ENCODE measurements at places on chromosomes 2 and 18. TPM values are rescaled to one million over a fixed set of nuclear protein-coding genes. Genes with fewer than 3 reads are reported as not detected.

DNA sequence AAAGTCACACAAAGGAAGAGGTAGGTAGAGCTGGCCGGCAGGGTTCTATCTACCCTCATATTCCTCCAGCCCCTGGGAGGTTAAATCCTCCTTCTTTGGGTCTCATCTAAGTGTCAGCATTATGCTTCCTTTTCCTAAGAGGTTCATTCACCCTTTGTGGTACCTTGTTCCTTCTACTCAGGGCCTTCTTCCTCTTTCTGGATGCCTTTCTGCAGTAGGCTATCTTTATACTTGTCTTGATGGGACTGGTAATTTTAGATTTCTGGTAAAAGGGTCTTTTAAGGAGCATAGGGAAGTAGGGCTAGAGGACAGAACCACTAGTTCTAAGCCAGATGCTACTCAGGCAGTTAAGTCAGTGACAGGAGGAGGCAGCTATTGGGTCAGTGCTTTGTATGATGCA is 13.7 kb upstream of the TNP1 start:
- H3K27ac ChIP-seq: no peak overlapping the region
- H3K4me1 ChIP-seq: no peaks in the 10 kb centered on the region
- H3K27me3 ChIP-seq: no peaks in the 10 kb centered on the region
- no peak for DNase-seq

DNA sequence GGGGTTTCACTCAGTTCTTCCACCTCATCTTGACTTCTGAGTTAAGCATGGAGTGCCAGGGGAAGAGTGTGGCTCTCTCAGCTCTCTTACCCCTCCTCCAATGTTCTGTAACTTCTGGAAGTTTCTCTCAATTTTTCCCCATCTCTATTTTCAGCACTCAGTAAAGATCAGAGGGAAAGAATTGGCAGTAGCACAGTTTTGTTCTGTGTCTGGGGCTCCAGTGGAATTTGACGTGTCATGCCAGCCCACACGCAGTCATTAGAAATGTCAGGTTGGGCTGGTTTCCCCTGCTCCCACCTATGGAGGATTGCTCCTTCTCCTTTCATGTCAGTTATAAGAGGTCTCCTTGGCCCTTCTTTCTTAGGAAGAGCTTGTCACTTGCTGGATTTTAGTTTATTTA is 104.6 kb upstream of the COL3A1 start:
- no peak overlapping the region for H3K27ac ChIP-seq
- H3K36me3 ChIP-seq: no peaks in the 10 kb centered on the region
- H3K4me3 ChIP-seq: no peak overlapping the region
- no peaks in the 10 kb centered on the region for H3K27me3 ChIP-seq
- DNase-seq: no peak
- no peaks in the 10 kb centered on the region for H3K4me1 ChIP-seq

GRCh38 chr2:173567493-173567892 is 212.8 kb downstream of the CDCA7 start:
- H3K27ac ChIP-seq: no peak overlapping the region
- no peaks in the 10 kb centered on the region for H3K36me3 ChIP-seq
- DNase-seq: no peak
- H3K4me1 ChIP-seq: no peaks in the 10 kb centered on the region
- no peaks in the 10 kb centered on the region for H3K27me3 ChIP-seq

GRCh38 chr2:191664823-191665677 is 12.9 kb upstream of the NABP1 start:
- no peaks in the 10 kb centered on the region for H3K36me3 ChIP-seq
- no peaks in the 10 kb centered on the region for H3K27me3 ChIP-seq
- H3K4me3 ChIP-seq: no peak overlapping the region
- no peaks in the 10 kb centered on the region for H3K4me1 ChIP-seq

DNA sequence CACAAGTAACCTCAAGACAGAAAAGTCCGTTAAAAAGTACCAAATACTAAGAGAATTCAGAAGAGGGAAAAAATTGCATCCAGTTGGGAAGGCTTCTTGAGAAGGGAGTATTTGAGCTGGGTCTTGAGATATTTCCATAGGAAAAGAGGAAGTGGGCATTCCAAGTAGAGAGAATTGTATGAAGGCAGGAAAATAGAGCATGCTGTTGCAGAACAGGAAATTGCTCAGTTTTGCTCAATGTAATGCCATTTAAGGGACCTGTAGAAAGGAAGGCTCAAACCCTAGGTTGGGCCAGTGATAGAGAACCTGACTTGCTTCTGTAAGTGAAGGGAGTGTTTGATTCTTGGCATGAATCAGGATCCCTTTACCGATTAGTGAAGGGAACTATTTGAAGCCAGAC is 1.0 kb upstream of the ZC3H8 start:
- no peak overlapping the region for H3K27ac ChIP-seq
- H3K4me3 ChIP-seq: no peak overlapping the region
- H3K4me1 ChIP-seq: no peaks in the 10 kb centered on the region
- no peaks in the 10 kb centered on the region for H3K36me3 ChIP-seq
- H3K27me3 ChIP-seq: no peaks in the 10 kb centered on the region

Gene PASK
- 4.3 TPM for total RNA-seq

Gene CLASP1
- 106 TPM for total RNA-seq

Gene PHLPP1
- total RNA-seq: 9.8 TPM

Gene COL5A2
- 30.8 TPM for total RNA-seq

Measured in breast epithelium (tissue), 4 donors.